ENCODE measurements at places on chromosomes 7 and 10.

DNA sequence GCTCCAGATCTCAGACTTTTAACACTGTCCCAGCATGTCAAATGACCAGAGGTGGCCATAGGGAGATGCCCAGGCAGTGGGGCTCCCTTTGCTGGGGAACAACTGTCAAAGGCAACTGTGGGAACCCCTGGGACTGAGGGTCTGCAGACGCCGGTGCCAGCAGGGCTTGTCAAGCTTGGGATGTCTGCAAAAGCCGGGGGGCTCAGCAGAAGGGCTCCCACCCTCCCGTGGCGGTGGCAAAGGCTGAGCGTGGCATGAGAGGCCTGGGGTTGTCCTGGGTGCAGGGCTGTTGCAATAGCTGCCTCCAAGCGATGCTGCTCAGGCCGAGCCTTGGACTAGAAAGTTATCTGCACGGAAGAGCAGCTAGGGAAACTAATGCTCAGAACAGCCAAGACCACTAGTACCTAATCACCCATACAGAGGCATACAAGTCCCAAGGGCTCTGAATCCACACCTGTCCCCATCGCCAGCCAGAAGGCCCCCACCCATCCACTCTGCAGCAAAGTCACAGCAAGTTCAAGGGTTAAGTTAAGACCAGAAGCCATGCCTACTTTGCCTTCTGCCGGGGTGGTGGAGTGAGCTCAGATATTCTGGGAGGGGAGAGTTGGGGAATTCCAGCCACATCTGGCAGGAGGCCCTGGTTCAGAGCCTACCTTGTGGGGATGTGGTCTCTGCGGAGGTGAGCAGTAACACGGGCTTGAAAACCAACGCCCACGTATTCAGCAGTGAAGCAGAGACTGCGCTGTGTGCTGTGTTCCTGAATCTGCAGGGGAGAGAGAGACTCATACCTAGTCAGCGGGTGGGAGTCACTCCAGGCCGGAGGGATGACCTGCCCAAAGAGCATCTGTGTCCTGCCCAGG, 4.6 kb downstream of the SH2B2 start:
- no peak for DNase-seq

- DNase-seq: no peak
These were observed 26.8 kb upstream of the MYO3A start for GRCh38 chr10:25907261-25907660.

DNA sequence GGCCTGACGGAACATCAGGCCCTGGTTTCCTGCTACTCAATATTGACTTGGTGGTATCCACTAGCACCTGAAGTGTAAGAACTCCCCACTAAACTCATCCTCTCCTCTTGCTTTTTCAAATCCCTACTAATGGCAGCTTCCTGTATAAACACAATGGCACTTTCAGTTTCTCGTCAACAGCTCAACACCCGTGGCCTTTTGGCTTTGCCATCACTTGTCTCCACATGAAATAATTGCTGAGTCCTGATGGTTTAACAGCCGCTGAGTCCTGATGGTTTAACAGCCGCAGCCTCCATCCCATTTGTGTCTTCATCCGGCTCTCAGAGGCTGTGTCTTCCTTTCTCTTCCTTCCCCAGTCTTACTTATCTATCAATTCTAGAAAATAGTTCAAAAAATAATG, 261.4 kb upstream of the PITRM1 start:
- DNase-seq: no peak

- no peak for DNase-seq
These were observed 9.2 kb upstream of the SVIL start for GRCh38 chr10:29643771-29644501.

DNA sequence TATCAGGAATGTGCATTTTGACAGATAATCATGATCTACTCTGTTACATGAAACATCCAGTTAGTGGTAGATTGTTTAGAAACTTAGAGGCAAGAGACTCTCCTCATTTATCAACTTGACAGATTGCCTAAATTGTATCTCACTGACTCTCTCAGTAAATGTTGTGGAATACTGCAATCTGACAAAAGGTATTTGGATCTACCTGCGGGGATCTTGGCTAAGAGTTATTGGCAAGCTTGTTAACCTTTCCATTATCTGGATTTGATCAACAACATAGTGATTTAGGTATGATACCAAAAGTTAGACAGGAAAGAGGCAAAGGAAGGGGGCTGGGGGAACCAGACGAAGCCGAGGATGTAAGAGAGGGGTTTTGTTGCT, 2.0 kb downstream of the VSTM2A start:
- no peak for DNase-seq

DNA sequence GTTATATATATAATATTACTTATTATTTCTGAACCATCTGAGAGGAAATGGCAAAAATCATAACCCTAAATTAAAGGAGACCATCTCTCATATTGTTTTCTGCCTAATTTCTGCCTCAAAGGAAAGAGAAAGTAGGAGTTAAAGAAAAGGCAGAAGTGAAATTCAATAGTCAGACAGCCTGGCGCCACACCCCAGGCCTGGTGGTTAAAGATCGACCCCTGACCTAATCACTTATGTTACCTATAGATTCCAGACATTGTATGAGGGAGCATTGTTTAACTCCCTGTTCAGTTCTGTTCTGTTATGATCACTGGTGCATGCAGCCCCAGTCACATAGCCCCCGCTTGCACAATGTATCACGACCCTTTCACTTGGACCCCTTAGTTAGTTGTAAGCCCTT, 24.9 kb upstream of the CHST3 start:
- DNase-seq: no peak

GRCh38 chr10:89475125-89475524, 60.3 kb downstream of the SLC16A12 start:
- no peak for DNase-seq

GRCh38 chr10:66591865-66592264, 334.0 kb upstream of the LRRTM3 start:
- DNase-seq: no peak

GRCh38 chr10:69506834-69507713, 55.8 kb downstream of the TSPAN15 start:
- no peak for DNase-seq

- no peak for DNase-seq
These were observed 367 bp upstream of the AVL9 start for GRCh38 chr7:32494946-32495297.

DNA sequence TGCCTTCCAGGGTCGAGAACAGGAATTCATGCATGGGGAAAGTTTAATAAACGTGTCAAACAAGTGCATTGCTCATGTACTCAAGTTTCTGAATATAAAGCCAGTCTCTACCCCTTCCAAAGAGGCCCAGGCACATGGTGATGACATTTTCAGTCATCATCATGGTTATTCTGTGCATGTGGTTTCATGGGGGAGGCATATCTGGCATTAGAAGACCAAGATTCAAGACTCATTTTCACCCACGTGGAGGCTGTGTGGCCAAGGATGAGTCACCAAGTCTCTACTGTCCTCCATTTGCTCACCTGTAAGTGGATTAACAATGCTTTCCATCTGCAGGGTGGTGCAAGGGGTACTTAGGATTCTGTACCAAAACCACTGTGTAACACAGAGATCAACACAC, 34.0 kb upstream of the CNPY1 start:
- peak; percentile 22 for DNase-seq

DNA sequence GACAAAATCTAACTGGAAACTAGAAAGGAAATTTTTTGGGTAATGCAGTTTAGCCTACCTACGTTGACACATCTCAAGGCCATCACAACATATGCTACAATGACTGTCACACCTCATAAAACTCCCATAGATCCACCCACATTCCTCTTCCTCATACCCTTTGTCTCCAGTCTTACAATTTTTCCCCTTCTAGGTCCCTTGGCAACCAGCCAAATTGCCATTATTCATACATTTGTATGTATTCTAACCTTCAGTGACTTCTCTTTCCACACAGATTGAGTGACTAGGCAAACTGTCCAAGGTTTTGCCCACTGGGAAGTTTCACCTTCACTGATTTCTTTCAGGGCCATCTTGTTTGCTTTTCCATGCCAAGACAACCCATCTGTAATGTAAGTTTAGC, 100.5 kb upstream of the TPK1 start:
- DNase-seq: no peak

GRCh38 chr7:111787741-111788140, 225.4 kb upstream of the IMMP2L start:
- no peak for DNase-seq

DNA sequence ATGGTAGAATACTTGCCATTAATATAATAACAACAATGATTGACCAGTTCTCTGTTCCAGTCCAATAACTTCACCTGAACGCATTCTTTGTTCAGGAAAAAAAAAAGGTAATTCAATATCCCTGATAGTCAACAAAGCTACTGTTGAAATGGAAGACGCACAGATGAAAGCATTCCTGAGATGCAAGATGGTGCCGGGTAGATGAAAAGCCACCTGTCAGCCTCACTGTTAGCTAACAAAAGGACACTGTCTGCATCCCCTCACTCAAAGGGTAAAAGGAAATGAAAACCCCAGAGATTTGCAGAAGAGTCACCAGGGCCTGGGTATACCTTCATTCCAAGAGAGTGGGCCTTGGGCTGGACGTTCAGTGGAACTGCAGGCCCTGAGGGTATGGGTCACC, 357.4 kb downstream of the PLXNA4 start:
- no peak for DNase-seq

DNA sequence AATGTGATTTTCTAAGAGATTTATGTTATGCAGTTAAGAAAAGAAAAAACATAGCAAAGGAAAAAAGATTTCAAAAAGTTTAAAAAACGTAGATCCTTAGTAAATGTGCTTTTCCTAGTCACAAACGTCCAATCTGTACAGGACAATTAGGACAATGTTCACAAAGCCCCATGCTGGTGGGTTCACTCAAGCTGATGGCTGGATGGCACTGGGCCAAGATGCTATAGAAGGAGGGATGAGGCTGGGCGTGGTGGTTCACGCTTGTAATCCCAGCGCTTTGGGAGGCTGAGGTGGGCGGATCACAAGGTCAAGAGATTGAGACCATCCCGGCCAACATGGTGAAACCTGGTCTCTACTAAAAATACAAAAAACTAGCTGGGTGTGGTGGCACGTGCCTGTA, 22.1 kb downstream of the SVIL start:
- no peak for DNase-seq

DNA sequence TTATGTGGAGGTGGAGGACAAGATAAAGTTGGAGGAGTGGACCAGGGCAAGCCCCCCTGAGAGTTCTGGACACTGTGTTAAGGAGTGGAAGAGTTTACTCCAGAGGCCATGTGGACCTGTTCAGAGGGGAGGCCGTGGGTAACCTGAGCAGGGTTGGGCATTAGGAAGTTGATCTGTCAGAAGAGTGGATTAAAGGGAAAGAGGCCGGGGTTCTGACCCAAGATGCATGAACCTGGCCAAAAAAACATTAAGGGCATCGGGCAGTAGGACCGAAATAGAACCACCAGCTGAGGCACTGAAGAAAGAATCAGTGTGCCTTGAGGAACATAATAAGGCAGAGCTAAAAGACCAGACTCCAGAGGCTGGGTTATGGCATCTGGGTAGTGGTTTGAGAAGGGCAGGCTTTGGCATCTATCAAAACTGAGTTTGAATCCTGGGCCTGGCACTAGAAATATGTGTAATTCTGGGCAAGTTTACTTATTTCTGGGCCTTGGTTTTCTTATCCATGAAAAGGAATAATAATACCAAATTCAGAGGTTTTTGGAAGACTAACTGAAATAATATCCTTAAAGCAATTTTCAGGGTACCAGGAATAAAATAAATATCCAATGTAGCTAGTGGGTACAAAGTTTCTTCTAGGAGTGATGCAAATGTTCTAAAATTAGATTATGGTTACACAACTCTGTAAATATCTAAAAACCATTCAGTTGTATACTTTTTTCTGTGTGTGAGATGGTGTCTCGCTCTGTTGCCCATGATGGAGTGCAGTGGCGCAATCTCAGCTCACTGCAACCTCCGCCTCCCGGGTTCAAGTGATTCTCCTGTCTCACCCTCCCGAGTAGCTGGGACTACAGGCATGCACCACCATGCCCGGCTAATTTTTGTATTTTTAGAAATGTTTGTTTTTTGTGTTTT, 10.9 kb upstream of the FRAT1 start:
- no peak for DNase-seq

- no peak for DNase-seq
These were observed 25.8 kb upstream of the WDFY4 start for GRCh38 chr10:48658975-48659269.

DNA sequence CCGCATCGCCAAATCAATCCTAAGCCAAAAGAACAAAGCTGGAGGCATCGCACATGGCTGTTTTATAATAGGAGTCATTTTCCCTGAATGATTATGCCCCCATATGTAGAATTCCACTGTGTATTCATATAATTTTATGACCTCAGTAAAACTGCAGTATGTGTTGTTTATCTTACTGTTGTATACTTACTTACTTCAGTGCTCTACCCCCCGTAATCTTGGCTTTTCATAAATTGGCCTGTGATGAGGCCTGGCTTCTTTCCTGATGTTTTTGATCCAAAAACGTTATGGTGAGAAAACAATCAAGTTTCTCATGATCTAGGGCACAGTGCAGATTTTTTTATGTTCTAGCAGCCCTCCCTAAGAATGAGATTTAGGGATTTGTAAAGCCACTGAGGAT, 306.4 kb upstream of the FZD1 start:
- DNase-seq: no peak

- no peak for DNase-seq
These were observed 575.3 kb downstream of the IPMK start for GRCh38 chr10:57692255-57692980.

- no peak for DNase-seq
These were observed 164.2 kb upstream of the EEPD1 start for GRCh38 chr7:35988818-35989217.

- no peak for DNase-seq
These were observed 87.0 kb downstream of the SH3PXD2A start for GRCh38 chr10:103768345-103768744.

- no peak for DNase-seq
These were observed 75.4 kb downstream of the PROSER2 start for GRCh38 chr10:11898372-11899066.

GRCh38 chr7:50359995-50360925, 55.7 kb downstream of the IKZF1 start:
- DNase-seq: no peak

GRCh38 chr10:60430836-60431597, 41.3 kb upstream of the ANK3 start:
- no peak for DNase-seq

DNA sequence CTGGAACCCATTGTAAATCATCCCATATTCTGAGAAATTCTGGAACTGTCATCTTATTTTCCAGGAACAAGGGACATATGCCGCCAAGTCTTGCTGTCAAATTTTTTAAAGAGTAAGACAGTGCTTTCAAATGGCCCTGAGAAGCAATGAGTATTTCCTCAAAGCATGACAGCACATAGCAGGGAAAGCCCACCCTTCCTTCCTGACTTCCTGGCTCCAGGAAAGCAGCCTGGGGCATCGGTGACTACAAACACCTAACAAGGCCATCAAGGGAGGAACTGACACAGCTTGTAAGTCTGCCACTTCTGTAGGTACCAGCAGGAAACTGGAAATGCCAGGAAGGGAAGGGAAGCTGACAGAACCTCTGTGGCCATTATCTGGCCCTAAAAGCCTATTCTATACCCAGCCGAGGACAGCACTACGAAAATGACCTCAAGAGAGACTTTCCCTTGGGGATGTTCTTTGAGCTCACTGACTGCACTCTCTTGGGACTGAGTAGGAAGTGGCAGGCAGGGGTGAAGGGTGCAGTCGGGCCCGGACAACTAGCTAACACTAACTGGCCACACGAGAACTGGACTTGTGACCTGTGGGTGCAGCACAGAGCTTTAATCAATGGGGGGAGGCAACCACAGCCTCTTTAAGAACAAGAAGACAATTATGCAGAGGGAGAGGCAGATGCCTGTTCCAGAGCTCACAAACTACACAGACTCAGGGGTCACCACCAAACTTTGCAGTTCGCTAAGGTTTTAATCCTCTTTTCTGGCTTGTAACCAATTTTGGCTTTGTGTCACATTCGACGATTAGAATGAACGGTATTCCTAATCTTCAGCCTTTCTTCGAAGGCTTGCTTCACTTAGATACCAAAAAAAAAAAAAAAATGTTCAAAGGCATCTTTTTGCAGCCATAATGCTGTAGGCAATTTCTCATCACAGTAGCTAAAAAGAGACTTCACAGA, 52.0 kb downstream of the GRB10 start:
- no peak for DNase-seq

Data from stimulated activated CD4-positive, alpha-beta T cell treated with anti-CD3 and anti-CD28 coated beads, TNF-alpha, amount 100 ng/mL, for 48 hours (primary cell).